ENCODE measurements at places on chromosomes 13 and 19.

DNA sequence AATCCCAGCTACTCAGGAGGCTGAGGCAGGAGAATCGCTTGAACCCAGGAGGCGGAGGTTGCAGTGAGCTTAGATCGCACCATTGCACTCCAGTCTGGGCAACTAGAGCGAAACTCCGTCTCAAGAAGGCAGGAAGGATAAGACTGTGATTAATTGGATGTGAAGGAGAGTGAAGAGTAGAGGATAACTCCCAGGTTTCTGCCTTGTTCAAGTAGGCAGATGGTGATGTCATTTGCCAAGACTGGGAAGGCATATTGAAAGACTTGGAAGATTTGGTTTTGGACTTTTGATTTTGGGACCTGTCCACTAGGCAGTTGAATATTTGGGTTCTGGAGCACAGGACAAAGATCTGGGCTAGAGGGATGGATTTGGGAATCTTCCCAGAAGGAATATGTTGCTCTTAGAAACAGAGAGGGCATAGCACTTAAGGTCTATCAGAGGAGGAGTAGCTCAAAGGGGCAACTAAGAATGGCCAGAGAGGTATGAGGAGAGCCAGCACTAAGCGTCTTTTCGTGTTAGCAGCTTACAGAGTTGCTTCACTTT lies 20.0 kb downstream of the GARRE1 start:
- no peak for DNase-seq

GRCh38 chr19:18388100-18388959 lies 2.4 kb downstream of the GDF15 start:
- peak; percentile 49 for DNase-seq

- no peak for DNase-seq
These were observed 64.4 kb downstream of the RASA3 start for GRCh38 chr13:114067886-114068651.

DNA sequence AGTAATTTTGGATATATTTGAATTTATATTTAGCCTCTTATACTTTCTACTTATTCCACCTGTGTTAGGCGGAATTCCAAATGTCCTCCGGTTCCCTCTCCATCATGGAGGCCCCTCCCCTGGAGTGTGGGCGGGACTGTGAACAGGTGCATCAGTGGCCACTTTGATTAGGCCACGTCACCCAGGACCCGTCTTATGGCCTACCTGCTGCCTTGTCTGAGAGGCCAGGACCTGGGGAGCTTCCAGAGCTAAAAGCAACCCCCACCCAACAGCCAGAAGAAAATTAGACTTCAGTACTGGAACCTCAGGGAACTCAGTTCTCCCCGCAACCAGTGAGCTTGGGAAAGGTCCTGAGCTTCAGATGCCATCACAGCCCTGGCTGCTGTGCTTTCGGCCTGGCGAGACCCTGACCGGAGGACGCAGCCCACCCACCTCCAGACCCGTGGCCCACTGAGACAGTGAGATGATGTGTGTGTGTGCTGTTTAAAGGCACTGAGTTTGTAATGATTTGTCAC lies 200.2 kb upstream of the SOX1 start:
- DNase-seq, result no peak

DNA sequence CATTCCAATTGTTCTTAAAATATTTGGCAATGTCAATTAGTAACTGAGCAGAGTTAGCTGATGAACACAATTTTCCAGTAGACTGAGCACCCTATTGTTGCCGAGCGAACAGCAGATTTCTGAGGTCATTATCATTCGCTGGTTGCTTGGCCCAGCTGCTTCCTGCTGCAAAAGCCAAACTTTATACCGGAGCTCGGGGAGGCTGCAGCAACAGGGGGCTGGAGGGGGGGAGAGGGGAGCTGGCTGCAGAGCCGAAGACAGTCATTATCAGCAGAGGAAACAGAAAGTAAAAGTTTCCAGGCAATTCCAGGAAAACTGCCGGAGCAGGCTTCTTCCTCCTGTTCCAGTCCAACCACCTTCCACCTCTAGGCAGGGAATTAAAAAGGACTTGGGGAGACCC lies 77.9 kb downstream of the ZNF536 start:
- peak; percentile 97 for DNase-seq

DNA sequence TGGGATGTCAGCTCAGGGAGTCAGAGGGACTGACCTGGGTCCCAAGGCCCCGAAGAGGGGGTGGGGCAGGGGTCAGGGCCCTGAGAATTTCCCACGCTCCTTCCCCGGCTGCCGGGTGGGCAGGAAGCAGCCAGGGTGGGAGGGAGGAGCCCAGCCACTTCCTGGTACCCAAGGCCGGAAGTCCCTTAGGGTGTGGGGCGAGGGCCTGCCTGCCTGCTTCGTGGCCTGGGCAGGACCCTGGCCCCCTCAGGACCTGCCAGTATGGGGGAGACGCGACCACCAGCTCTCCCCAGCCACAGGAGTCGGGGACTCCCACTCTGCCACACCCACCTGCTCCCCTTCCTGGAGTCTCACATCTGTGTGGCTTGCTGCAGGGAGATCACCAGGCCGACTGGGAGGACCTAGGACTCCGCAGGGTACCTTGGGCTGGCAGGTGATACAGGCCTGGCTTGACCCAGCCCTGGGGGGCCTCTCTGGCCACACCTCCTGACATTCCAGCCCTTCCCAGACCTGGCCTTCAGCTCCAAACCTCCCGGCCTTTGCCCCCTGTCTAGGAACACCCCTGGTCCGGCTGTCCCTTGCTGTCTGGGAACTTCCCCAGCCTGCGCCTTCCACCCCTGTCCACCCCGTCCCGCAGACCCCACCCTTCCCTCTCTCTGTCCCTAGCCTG lies 9.8 kb upstream of the CIRBP start:
- DNase-seq, result no peak
